Stimulated activated CD8-positive, alpha-beta memory T cell treated with anti-CD3 and anti-CD28 coated beads, Interleukin-15, amount 100 ng/mL, for 1 hour (primary cell): ENCODE measurements at places on chromosomes 11 and 22.

DNA sequence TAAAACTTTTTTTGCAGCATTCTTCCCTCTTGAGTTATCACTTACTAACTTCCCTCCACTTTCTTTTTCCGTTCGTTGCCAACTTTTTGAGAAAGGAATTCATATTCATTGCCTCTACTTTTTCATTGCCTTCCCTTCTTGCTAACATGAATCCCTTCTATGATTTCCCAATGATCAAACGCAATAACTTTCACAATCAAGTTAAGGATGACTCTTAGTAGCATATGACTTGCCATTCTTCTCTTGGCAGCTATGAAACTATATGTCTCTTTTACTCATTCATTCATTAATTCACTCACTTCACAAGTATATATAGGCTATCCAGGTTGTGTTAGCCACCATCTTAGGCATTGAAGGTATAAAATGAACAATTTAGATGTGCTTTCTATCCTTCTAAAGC is 16.6 kb upstream of the ARHGAP20 start:
- DNase-seq = no peak

- no peak for DNase-seq
These were observed at the start of gene MYO7A for GRCh38 chr11:77127920-77128691. Gene MYO7A (plus strand): TSS chr11:77128246. CDS start chr11:77130635, 2,389 bp downstream.

DNA sequence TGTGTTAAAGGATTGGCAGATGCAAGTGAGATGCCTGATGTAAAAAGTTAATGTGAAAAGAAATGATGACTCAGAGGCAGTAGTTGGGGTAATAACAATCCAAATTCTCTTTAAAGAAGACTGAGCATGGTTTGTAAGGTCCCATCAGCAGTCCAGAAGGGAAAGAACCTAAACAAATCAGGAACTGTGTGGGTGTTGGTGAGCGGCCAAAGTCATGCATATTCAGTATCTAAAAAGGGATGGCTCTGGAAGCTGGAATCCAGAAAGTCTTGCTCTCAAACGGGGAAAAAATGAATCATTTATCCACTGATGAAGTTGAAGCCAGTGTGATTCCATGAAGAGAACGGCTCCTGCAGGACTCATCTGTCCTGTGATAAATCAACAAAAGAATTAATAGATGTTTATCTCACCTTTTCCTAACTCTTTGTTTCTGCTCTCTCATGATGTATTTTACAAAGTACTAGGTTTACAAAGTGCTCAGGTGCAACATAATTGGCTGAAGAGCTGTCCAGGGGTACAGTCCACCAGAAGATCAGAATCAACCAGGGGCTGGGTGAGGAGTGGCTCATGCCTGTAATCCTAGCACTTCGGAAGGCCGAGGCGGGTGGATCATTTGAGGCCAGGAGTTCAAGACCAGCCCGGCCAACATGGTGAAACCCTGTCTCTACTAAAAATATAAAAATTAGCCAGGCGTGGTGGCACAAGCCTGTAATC is 20.5 kb upstream of the SORL1-AS1 start:
- DNase-seq = no peak

GRCh38 chr11:116432301-116432700 is 340.5 kb downstream of the BUD13 start:
- no peak for DNase-seq

- DNase-seq = no peak
These were observed 27.3 kb downstream of the FCHSD2 start for GRCh38 chr11:73114835-73115220.

- no peak for DNase-seq
These were observed 70.5 kb upstream of the SESN3 start for GRCh38 chr11:95301474-95301873.

DNA sequence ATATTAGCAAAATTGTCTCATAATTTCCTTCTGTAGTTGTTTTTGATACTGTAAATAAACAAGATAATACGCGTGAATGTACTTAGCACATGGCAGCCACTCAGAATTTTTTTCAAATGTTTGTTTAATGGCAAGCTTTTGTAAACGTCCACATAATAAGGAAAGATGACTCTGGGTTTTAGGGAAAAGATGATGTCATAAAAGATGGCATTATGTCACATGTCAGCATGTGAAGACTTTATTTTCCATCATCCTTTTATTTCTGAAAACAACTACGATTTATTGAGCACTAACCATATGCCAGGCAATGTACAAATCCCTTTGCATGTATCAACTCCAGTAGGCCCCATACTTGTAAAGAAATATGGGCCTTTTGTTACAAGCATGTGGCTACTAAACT is 139.9 kb downstream of the C11orf91 start:
- no peak for DNase-seq

DNA sequence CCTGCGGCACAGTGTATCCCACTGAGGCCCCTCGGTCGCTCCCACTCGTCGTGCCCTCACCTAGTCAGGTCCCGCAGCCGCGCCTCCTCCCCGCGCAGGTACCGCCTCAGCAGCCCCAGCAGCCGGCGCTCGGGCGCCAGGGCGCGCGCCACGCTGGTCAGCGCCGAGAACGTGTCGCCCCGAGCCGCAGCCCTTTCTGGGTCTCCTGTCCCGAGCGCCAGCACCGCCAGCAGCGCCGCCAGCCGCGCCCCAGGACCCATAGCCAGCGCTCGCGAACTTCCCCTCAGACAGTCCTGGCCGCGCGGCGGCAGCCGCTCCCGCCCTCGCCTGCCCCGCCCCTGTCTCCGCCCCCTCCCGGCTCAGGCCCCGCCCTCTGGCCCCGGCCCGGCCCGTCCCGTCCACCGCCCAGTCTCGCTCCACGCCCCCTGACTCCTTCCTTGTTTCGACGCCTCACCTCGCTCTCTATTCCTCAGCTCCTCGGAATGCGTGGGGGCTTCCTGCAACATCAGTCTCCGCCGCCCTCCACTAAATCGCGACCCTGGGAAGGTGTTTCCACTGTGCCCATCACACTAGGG is at the start of gene P4HA3:
TSS of gene P4HA3 (minus strand) at position 289 of the 575 bp plus-strand sequence. CDS start at position 260, 29 bp downstream.
- peak; percentile 4 for DNase-seq

GRCh38 chr11:126313826-126314225 is 10.0 kb downstream of the DCPS start:
- no peak for DNase-seq

DNA sequence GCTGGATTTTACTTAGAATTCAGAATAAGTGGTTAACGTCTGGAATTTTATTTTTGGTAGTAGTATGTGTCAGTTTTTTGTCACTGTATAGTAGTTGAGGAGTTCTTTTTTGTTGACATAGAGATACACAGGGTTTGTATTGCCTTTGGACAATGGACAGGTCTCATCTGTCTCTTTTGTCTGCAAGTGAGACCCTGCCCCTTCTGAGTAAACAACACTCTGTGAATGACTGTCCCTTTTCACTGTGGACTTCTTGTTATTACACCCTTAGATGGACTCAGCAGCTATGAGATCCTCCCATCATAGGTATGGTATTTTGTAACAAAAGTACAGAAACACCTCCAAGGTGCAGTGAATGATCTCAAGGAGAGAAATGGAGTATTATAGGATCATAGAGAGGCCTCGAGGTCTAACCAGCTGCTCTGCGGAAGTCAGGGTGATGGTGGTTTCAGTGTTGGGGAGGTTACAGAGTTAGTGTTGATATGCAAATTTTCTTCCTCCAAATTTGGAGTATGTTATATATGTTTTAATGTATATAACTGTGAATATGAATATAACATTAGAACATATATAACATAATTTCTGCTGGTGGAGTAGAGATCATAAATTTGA is 7.8 kb downstream of the PPP6R3 start:
- no peak for DNase-seq

- DNase-seq = no peak
These were observed 14.7 kb upstream of the CD5 start for GRCh38 chr11:61087426-61088119.

DNA sequence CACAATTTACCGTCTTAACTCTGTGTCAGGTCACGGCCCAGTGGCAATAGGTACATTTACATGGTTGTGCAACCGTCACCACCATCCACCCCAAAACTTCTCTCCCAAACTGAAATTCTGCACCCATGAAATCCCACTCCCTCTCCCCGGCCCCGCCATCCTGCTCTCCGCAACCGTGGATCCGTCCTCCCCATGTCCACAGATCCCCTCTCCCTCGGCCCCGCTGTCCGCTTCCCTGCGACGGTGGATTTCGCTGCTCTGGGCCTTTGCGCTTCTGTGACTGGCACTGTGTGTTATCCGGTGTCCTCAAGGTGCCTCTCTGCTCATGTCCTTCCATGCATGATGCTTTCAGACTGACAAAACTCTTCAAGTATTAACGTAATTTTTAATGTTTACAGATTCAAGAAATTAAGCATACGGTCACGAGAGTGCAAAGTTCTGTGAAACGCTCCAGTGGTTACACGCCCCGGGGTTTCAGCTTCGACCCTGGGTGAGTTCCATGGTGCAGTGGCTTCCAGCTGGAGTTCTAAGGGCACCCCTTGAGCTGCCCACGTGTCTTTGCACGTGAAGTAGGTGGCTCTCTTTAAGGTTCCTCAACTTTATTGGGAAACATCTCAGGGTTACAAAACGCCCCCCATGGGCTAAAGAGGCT is 76.4 kb downstream of the KCNQ1 start:
- DNase-seq = no peak

GRCh38 chr11:10496296-10496936 is 41.4 kb downstream of the AMPD3 start:
- DNase-seq = no peak

DNA sequence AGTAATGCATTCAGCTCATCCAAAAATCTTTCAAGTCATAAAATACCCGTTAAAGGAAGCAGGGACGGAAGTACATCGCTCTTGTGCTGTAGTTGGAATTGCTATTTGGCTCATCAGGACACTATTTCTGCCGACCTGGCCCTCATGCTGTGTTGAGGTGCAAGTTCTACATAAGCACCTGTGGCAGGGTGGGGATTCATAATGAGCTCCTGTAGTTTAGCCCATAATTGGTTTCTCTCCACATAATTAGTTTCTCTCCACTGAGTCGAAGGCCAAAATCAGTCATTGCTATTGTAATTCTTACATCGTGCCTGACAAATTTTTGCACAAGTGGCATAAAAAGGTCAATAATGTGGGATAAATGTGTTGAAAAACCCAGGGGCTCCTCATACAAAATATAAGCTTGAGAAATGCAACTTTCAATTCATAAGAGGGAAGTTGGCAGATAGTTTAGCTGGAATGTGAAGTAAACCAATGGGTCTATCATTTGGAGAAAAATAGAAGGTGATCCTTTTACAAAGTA is 14.9 kb upstream of the ISX start:
- DNase-seq = no peak

DNA sequence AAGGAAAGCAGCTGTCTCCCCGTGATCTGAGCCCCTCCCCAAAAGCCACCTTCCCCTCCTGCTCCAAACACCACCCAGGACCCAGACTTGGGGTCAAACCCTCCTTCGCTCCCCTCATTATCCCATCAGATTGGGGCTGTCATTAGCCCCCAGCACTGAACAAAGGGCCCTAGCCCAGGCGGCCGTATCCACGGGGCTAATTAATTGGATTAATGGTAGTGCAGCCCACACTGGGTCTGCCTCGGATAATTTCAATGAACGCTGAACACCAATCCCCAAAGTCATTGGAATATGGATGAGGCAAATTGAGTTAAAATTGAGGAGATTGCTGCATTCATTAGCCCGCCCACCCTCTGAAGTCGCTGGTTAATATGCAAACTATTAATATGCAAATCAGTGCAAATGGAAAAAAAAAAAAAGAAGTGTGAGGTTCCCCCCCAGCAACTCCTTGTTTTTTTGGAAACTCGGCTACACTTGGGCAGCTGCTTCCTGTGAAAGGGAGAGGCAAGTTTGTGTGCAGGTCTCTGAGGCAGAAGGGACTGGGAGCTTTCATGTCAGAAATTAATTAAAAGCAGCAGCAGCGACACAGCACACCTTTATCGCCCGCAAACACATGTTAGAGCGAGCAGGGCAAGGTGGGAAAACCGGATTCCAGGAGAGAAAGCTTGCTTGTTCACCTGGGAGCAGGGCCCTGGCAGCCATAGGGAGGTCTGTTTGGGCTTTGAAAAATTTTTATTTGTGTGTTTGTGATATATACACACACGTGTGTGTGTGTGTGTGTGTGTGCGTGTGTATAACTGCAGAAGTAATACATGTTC is 517.8 kb downstream of the MIAT start:
- no peak for DNase-seq

DNA sequence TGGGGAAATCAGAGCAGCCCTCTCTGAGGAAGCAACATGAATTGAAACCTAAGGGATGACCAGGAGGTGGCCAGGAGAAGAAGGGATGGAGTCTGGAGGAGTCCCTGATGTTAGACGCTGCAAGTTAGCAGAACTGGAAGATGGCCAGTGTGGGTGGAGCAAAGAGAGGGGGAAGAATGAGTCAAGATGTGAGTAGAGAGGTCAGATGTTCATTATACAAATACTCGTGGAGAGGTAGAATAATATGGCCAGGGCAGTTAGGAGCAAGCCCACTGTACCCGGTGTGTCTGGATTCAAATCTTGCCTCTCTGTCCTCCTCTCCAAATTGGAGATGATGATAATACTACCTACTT is 242.0 kb downstream of the TENM4 start:
- DNase-seq = no peak

GRCh38 chr11:559712-560304 is 730 bp downstream of the LMNTD2 start:
- DNase-seq = no peak

DNA sequence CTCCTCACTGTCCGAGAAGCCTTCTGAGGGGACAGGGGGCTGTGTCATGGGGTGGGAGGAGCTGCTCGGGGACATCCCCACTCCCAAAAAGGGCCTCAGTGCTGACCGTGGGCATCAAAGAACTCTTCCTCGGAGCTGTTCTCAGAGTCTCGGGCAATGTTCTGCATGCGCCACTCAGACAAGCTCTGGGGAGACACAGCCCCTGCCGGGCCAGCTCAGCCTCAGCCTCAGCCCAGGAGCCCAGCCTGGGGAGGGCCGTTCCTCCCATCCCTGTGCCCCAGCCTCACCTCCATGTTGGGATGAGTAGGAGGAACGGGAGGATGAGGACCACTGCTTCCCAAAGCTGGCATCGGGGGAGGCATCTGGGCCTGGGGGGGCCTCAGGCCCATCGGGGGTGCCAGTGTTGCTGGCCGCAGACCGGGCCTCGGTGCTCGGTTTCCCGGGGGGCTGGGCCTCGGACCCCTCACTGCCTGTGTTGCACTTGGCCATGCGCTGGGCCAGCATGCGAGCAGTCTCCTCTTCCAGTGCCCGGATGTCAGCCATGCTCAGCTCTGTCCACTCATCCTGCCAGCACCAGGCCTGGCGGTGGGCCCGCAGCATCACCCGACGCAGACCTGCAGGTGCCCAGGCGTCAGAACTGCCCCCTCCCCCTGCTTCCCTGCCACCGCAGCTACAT is 5.2 kb downstream of the PITPNM1 start:
- no peak for DNase-seq

GRCh38 chr11:61897387-61898246 is 6.3 kb upstream of the FADS3 start:
- DNase-seq = peak; percentile 66
